Upper lobe of left lung (tissue), 6 donors: ENCODE measurements at places on chromosomes 2 and 18. TPM values are rescaled to one million over a fixed set of nuclear protein-coding genes. Genes with fewer than 3 reads are reported as not detected.

- no peak overlapping the region for H3K4me3 ChIP-seq
- peaks cover 12% of the 10 kb centered on the region for H3K4me1 ChIP-seq
- H3K27me3 ChIP-seq, result no peaks in the 10 kb centered on the region
Observed at GRCh38 chr2:24831221-24832072, 38.2 kb downstream of the CENPO start.

GRCh38 chr2:43612944-43613343 lies 17.1 kb upstream of the THADA start:
- peak overlapping the region; percentile 19 for H3K27ac ChIP-seq
- H3K27me3 ChIP-seq, result no peaks in the 10 kb centered on the region
- H3K4me1 ChIP-seq, result no peaks in the 10 kb centered on the region
- H3K36me3 ChIP-seq, result no peaks in the 10 kb centered on the region

- H3K27ac ChIP-seq, result no peak overlapping the region
- no peak overlapping the region for H3K4me3 ChIP-seq
- H3K27me3 ChIP-seq, result no peaks in the 10 kb centered on the region
- no peaks in the 10 kb centered on the region for H3K36me3 ChIP-seq
- DNase-seq, result peak; percentile 5
- no peaks in the 10 kb centered on the region for H3K4me1 ChIP-seq
Observed at GRCh38 chr2:69992310-69993047, 31.0 kb upstream of the ASPRV1 start.

Gene PPIL3
- total RNA-seq, result 15.7 TPM

- H3K27me3 ChIP-seq, result no peaks in the 10 kb centered on the region
- no peaks in the 10 kb centered on the region for H3K4me1 ChIP-seq
- H3K27ac ChIP-seq, result no peak overlapping the region
Observed at GRCh38 chr2:96984300-96984699, 2.1 kb downstream of the FAM178B start.

Gene ACADL
- total RNA-seq, result 131 TPM

- H3K27ac ChIP-seq, result no peak overlapping the region
- no peak for DNase-seq
- no peaks in the 10 kb centered on the region for H3K27me3 ChIP-seq
- no peak overlapping the region for H3K4me3 ChIP-seq
- H3K4me1 ChIP-seq, result peaks cover 31% of the 10 kb centered on the region
- H3K36me3 ChIP-seq, result peaks cover 23% of the 10 kb centered on the region
Observed at GRCh38 chr2:237723602-237724001, 75.0 kb upstream of the RBM44 start.

GRCh38 chr2:102841107-102841840 lies 79.4 kb downstream of the TMEM182 start:
- no peak overlapping the region for H3K4me3 ChIP-seq
- no peaks in the 10 kb centered on the region for H3K27me3 ChIP-seq
- no peaks in the 10 kb centered on the region for H3K36me3 ChIP-seq
- DNase-seq, result peak; percentile 25
- peaks cover 4% of the 10 kb centered on the region for H3K4me1 ChIP-seq
- H3K27ac ChIP-seq, result no peak overlapping the region

DNA sequence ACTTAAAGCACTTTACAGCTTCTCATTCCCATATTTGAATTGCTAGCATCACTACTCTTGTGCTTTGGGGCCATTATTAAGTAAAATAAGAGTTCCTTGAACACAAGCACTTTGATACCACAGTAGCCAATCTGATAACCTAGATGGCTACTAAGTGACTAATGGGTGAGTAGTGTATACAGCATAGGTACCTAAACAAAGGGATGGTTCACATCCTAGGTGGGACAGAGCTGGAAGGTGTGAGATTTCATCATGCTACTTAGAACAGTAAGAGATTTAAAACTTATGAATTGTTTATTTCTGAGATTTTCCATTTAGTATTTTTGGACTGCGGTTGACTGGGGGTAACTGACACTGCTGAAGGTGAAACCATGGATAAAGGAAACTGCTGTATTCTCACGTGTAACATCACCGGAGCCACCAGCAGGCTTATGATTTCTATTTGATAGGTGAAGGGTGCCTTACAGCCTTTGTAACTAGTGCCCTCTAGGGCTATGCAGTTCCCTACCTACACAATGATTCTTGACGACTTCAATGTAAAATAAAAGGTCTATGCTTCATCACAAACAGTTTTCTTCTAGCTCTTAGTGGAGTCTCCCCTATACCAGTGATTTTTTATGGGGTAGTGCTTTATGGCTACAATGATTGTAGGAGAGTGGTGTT lies 22.1 kb upstream of the CRIM1 start:
- H3K27me3 ChIP-seq, result no peaks in the 10 kb centered on the region
- no peak overlapping the region for H3K4me3 ChIP-seq
- no peaks in the 10 kb centered on the region for H3K4me1 ChIP-seq
- no peak for DNase-seq
- no peak overlapping the region for H3K27ac ChIP-seq
- H3K36me3 ChIP-seq, result no peaks in the 10 kb centered on the region

Gene NGEF
- total RNA-seq, result 1.3 TPM

Gene GULP1
- 26.0 TPM for total RNA-seq

DNA sequence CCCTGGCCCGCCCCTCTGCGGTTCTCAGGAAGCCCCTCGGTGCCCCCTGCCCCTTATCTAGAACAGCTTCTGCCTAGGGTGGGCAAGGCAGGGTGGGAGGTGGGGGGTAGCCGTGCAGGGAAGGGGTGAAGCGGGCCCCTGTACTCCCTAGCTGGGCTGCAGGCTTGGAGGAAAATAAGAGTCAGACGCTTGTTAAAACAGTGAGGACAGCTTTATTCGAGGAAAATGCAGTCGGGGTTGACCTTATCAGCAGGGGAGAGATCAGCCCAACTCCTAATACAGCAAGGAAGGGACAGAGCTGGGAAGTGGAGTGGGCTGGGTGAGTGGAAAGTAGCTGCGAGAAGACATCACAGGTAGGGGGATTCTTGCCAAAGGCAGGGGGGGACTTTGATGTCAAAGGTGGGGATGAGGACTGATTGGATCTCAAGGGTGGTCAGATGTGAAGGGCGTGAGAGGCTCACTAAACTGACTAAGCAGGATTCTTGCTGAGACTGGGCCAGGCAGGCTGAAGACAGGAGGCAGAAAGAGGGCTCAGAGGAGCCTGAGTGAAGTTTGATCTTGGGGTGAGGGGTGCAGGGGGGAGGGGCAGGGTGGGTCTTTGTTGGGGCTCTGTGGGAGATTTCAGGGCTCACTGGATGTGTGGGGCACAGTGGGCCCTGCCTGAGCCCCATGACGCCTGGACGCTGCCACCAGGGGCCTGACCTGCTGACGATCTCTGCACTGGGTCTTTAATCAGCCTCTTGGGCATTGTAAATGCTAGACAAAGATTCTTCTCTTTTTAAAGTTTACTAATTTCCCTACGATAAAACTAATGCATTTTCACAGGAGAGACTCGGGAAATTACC lies 29.9 kb downstream of the HPCAL1 start:
- H3K27me3 ChIP-seq, result no peaks in the 10 kb centered on the region
- H3K4me3 ChIP-seq, result no peak overlapping the region
- peaks cover 52% of the 10 kb centered on the region for H3K4me1 ChIP-seq
- no peak for DNase-seq

DNA sequence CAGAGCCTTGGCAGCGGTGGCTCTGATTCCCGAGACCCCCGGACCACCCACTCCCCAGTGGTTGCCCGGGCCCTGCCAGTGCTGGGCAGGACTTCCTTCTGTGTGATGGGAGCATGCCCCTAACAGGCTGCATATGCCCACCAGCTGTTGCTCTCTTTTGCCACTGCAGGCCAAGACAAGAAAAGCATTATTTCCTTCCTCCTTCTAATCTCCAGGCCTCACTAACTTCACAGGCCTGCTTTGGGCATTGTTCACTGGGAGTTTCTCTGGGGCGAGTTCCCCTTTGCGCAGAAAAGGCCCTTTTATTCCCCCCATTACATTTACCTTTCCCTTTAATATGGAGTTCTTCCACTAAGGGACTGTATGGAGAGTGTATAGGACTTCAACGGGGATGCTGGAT lies 249.1 kb upstream of the SIX2 start:
- H3K4me3 ChIP-seq, result no peak overlapping the region
- H3K27ac ChIP-seq, result no peak overlapping the region
- H3K36me3 ChIP-seq, result no peaks in the 10 kb centered on the region
- H3K27me3 ChIP-seq, result no peaks in the 10 kb centered on the region
- H3K4me1 ChIP-seq, result peaks cover 8% of the 10 kb centered on the region

DNA sequence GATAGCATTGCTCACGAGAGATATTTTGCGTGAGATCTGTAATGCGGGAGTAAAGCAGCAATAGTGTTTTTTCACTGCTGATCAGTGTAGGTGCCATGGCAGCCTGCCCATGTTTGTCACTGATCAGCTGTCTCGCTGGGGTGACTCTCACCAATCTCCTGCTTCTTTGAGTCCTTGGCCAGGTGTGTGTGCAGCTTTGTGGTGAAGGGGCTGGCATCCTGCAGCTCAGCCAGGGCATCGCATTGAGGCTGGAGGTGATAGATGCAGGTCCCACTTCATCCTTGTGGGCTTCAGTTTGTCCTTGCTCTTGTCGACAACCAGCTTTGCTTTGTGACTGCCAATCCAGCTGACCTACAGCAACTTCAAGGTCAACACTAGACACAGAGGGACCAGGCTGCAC lies 258.3 kb upstream of the CXCR4 start:
- no peaks in the 10 kb centered on the region for H3K36me3 ChIP-seq
- DNase-seq, result no peak
- no peaks in the 10 kb centered on the region for H3K27me3 ChIP-seq
- H3K4me1 ChIP-seq, result no peaks in the 10 kb centered on the region
- no peak overlapping the region for H3K4me3 ChIP-seq

DNA sequence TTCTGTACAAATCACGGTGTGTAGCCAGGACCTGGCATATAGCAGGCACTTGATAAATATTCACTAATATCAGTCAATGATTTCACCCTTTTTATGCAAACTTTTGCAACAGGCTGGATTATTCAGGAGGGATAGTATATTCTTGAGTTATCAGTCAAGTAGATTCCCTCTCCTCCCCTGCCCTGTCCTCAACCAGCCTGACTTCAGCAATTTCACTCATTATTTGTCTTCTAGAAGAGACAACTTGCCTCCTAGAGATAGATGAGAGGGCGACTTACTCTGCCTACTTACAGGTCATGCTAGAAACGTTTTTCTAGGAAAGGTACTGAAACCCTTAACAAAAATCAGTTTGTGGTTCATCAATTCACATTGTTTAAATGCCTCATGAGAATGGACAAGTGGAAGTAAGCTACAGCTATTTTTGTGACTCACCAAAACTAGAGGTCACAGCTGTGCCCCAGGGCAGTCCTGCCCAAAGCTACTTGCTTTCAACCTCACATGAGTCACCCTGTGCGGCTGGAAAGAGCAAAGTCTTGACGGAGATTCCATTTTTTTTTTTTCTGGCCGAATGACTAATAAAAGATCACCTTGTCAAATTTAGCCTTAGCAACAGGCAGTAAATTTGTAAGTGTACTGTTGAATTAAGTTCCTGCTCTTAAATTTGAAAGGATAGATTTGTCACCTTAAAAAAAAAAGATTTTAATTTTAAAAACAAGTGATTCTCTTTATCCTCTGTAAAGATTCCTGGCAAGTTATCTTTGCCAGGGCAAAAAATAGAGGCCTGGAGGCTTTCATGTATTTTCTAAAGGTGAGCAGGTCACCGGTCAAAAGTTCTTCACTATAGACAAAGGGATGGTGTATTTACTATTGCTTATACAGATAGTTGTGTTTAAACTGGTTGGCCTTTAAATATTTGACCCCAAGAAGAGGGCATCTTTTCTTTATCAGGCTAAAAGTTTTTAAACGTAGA lies 109.0 kb upstream of the SLC35G4 start:
- H3K27me3 ChIP-seq, result no peaks in the 10 kb centered on the region
- DNase-seq, result no peak
- H3K36me3 ChIP-seq, result no peaks in the 10 kb centered on the region
- no peak overlapping the region for H3K27ac ChIP-seq
- no peaks in the 10 kb centered on the region for H3K4me1 ChIP-seq

Gene UXS1
- total RNA-seq, result 67.6 TPM

DNA sequence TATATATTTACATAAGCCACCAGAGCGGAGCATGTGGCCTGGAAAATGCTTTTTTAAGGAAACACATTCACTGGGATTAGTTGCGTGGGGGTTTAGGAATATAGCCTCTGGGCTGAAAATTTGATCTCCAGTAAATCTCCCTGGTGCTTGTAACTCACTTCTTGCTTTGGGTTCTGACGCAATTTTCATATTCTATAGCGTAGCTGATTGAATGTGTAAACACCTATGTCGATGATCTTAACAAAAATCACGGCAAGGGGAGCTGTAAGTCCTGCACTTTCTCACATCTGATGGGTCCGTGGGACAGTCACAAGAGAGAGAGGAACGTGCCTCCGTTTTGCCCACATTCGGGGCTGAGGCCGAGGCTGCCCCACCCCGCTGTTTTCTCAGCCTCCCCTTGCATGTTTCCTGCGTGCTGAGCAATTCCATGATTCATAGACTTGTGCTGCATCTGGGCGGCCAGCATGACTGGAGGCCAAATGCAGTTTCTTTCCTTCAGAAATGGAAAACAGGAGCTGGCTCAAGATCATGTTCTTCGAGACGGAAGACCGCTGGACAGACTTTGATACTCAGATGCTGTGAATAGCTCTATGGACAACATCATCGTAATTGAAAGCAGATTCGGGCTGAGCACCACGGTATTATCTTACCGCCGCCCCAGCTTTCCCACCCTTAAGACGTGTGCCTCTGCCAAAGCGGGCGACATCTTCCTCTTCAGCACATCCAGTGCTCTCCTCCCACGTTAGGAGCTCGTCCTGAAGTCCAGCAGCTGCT lies 109.2 kb downstream of the TMEM18 start:
- no peaks in the 10 kb centered on the region for H3K27me3 ChIP-seq
- no peak overlapping the region for H3K27ac ChIP-seq
- DNase-seq, result no peak
- H3K36me3 ChIP-seq, result no peaks in the 10 kb centered on the region
- H3K4me3 ChIP-seq, result no peak overlapping the region

- H3K4me1 ChIP-seq, result no peaks in the 10 kb centered on the region
- no peak overlapping the region for H3K4me3 ChIP-seq
- H3K27me3 ChIP-seq, result no peaks in the 10 kb centered on the region
Observed at GRCh38 chr2:157761520-157761919, 114.6 kb downstream of the ACVR1 start.

- H3K27me3 ChIP-seq, result no peaks in the 10 kb centered on the region
- DNase-seq, result no peak
- no peaks in the 10 kb centered on the region for H3K4me1 ChIP-seq
Observed at GRCh38 chr2:76437564-76437963, 726.8 kb upstream of the GCFC2 start.

DNA sequence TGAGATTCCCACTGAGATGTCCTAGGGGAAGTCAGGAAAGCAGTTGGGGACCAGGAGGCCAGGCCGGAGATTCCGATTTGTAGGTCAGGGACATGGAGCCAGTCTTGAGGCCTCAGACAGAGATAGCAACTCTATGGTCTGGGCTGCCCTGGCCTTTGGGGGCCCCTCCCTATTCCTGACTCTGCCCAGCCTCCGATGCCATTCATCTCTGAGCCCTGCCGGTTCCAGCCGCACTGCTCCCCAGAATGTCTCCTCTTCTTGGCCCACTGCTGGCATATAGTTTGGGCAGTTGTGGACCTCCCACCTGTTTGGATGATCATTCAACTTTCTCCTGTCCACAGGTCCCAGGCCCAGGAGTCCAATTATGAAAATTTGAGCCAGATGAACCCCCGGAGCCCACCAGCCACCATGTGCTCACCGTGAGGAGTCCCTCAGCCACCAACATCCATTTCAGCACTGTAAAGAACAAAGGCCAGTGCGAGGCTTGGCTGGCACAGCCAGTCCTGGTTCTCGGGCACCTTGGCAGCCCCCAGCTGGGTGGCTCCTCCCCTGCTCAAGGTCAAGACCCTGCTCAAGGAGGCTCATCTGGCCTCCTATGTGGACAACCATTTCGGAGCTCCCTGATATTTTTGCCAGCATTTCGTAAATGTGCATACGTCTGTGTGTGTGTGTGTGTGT lies 16.4 kb downstream of the SIGLEC15 start:
- H3K36me3 ChIP-seq, result no peaks in the 10 kb centered on the region
- no peak for DNase-seq
- no peak overlapping the region for H3K27ac ChIP-seq
- H3K27me3 ChIP-seq, result peaks cover 12% of the 10 kb centered on the region
- no peak overlapping the region for H3K4me3 ChIP-seq

Gene ITGB6
- 64.1 TPM for total RNA-seq
